T47D (cell line): ENCODE measurements at places on chromosomes 1 and 21.

DNA sequence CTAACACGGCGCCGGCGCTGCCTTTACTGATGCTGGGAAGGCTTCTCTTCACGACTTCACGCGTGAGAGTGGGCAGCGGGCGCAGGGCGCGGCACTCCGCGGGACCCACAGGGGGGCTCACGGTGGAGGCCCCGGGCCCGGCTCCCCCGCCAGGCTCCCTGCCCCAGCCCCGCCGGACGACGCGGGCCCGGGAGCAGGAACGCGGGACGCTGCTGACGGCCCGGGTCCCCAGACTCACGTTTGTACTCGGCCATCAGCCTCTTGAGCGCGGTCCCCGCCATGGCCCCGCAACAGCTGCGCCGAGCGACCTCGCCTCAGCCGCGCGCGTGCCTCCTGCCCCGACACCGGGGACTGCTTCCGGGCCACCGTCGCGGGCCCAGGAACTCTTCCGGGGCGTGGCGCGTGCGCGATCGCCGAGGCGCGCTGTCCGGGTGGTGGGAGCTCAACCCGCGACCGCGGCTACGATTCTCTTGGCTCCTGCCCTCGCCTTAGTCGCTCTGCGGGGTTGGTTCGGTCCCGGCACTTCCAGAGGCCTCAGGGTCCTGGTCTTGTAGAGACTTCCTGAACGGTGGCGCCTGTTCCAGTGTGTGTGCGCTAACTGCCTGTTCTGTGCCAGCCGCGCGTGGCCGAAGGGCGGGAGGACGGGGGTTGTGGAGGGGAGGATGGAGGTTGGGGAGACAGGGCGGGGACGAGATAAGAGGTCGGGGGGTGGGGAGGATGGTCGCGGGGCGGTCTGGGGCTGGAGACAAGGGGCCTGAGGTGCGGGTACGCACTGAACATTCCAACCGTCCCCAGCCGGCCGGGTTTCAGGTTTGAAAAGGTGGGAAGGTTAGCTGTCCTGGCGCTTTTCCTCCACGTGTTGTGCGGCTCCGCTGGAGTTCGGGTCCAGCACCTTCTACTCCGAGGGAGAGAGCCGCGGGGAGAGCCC is at the start of gene UBE2G2:
TSS of gene UBE2G2 (minus strand) at position 353 of the 928 bp plus-strand sequence. CDS start at position 281, 72 bp downstream.
- DNase-seq: peak; percentile 86

- DNase-seq: no peak
These were observed 415.6 kb downstream of the SMYD3 start for GRCh38 chr1:246091477-246091876.

DNA sequence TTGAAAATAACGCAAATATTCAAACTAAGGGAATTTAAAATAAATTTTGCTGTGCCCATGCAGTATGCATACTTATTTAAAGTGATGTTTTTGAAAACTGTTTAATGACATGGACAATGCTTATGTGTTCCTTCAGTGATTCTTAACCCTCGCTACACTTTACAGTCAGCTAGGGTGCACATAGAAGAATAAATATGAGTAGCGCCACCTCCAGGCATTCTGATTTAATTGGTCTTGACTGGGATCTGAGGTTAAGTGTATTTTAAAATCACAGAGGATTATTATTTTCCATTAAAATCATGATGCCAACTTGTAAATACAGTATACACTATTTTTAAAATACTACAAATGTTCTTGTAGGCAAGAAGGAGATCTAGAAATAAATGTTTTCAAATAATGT is 373.5 kb upstream of the ADGRL4 start:
- DNase-seq: no peak

GRCh38 chr1:152932170-152932811 is 14.7 kb upstream of the SPRR5 start:
- no peak for DNase-seq

GRCh38 chr1:232924874-232925273 is 25.5 kb upstream of the NTPCR start:
- no peak for DNase-seq

DNA sequence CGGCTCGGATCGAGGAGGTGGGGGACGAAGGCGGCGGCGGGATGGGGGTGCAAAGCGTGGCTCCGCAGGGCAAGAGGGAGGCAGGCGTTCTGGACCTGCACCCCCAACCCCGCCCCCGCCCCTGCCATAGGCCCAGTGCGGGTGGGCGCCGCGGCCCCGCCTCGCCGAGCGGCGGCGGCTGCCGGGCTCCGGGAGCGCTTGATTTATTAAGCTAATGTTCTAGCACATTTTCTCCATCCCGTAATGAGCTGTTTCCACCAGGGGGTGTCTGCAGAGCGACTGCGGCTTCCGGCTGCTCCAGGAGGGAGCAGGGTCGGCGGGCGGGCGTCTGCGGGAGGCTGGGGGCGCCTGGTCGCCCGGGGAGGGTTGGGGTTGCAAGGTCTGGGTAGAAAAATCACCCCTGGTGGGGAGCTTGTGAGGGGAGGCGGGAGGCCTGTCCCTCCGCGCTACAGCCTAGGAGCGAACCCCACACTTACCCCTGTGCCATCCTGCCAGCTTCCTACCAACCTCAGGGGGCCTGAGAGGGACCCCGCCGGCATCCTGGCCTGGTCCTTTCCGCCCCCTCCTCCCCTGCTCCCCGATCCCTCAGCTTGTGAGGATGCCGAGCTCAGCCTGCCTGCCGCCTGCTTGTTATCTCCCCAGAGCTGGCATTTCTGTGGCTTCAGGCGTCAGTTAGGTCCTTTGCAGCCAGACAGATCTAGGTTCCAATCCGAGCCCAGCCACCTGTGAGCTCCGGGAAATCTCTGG is 48.5 kb upstream of the ACOT11 start:
- DNase-seq: peak; percentile 31

- no peak for DNase-seq
These were observed 172.5 kb downstream of the CTH start for GRCh38 chr1:70583522-70583921.

- no peak for DNase-seq
These were observed at the start of gene EVA1B for GRCh38 chr1:36323636-36324352. Gene EVA1B, minus strand, starts transcription at chr1:36323645. Its CDS starts 608 bp downstream, at chr1:36323037.

DNA sequence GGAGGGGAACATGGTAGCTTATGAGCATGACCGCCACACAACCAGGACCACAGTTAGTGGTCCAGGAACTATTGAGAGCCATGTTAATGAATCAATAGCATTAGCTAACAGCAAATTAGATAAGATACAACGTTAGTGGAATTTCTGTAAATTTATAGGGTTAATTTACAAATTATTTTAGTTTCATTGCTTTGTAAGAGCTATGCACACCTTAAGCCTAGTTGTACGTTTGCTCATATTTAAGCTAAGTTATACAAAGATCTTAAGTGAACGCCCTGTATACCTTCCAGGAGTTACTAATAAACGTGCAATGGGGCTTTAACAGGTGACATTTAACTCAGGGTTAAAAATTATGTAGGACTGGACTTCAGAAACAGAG is 749 bp downstream of the EXOSC10 start:
- no peak for DNase-seq

- DNase-seq: no peak
These were observed 464.5 kb downstream of the KCNT2 start for GRCh38 chr1:196143602-196144342.

- DNase-seq: no peak
These were observed 19.7 kb upstream of the CAPZB start for GRCh38 chr1:19504796-19505692.

- no peak for DNase-seq
These were observed 131.1 kb upstream of the WNT4 start for GRCh38 chr1:22273686-22274681.

GRCh38 chr1:46203738-46204405 is 738 bp downstream of the LURAP1 start:
- no peak for DNase-seq

- no peak for DNase-seq
These were observed 102.4 kb downstream of the PTGER3 start for GRCh38 chr1:70945251-70945650.

- no peak for DNase-seq
These were observed 333.1 kb upstream of the CHRM3 start for GRCh38 chr1:239053279-239053678.

GRCh38 chr1:58683519-58683918 is 16.3 kb downstream of the MYSM1 start:
- DNase-seq: no peak

- DNase-seq: peak; percentile 70
These were observed 18.3 kb upstream of the PPIE start for GRCh38 chr1:39720094-39720999.
